Mammary epithelial cell (primary cell): ENCODE measurements at places on chromosomes 1 and 21.

DNA sequence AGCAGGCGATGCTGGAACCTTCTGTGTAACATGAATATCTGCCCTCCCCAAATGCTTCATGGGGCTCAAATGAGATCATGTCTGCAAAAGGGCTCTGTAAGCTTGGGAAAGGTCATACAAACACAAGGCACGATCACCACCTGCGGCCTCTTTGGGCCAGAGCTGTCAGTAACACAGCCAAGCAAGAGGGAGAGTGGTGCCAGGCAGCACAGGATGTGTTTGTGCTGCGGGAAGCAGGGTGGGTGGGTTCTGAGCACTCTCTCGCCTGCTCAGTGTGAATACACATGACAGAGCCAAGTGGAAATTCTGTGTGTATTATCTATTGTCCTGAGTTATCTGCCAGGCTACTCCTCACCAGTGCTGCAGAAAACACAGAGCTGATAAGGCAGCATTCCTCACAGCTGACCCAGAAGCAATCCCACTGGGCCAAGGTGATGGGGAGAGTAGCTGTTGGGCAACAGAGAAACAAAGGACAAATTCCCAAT is 101.2 kb downstream of the LAMC2 start:
- no peak for DNase-seq

- peak; percentile 44 for DNase-seq
These were observed 275.5 kb upstream of the FMN2 start for GRCh38 chr1:239816081-239816782.

- DNase-seq, result peak; percentile 38
These were observed 9.2 kb upstream of the TTC22 start for GRCh38 chr1:54810153-54810942.

DNA sequence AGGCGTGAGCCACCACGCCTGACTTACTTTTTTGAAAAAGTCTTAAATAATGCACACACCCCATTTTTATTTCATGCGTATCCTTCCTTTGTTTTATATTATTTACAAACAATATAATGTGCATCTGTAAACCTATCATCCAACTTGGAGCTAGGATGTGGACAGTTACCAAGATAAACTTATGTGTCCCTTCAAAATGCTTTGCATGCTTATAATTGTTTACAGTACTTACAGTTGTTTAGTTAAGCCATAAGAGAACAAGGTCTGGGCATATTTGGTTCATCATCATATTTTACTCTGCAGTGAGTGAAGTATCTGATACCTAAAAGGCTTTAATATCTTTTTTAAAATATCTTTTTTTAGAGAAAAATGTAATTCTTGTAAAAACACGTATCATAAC is 16.1 kb upstream of the HMGN1 start:
- no peak for DNase-seq

GRCh38 chr1:11749203-11749689 is 12.7 kb upstream of the C1orf167 start:
- DNase-seq, result peak; percentile 50

DNA sequence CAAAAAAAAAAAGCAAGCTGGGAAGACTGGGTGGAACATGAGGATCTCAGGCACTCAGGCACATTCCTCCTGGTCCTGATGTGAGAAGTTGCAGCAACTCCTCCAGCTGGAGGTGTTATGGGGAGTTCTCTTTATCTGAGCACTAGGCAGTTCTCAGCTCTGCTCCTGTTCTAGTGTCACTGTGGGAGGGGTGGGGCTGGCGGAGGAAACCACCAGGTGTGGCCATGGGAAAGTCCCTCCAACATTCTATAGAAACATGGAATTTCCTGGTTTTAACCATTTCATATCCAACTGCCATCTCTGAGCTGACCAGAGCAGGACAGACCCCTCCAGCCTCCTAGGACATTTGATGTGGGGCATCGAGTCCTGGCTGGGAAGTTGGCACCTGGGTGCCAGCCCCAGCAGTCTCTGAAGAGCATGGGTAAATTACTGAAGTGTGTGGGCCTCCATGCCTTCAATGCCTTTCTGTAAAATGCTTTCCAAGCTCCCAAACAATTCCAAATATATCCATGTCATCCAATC is 804 bp upstream of the IKBKE start:
- DNase-seq, result peak; percentile 73

DNA sequence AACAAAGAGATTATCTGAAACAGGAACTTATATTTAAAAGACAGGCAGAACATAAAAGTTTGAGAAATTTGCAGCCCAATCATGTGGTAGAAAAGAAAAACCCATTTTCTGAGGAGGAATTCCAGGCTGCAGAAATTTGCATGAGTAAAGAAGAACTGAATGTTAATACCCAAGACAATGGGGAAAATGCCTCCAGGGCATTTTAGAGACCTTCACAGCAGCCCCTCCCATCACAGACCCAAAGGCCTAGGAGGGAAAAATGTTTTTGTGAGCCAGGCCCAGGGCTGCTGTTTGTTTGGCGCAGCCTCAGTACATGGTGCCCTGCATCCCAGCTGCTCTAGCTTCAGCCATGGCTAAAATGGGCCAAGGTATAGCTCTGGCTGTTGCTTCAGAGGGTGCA is 554.3 kb upstream of the CHRM3 start:
- no peak for DNase-seq

GRCh38 chr1:228148196-228148861 is 1.4 kb upstream of the GJC2 start:
- DNase-seq, result no peak

- no peak for DNase-seq
These were observed 574.9 kb downstream of the PTPRU start for GRCh38 chr1:29811247-29811646.
